Fibroblast of skin of abdomen (primary cell): ENCODE measurements at places on chromosomes 7 and 10.

- peak; percentile 13 for DNase-seq
Observed at GRCh38 chr7:83882551-83882950, 233.6 kb upstream of the SEMA3E start.

DNA sequence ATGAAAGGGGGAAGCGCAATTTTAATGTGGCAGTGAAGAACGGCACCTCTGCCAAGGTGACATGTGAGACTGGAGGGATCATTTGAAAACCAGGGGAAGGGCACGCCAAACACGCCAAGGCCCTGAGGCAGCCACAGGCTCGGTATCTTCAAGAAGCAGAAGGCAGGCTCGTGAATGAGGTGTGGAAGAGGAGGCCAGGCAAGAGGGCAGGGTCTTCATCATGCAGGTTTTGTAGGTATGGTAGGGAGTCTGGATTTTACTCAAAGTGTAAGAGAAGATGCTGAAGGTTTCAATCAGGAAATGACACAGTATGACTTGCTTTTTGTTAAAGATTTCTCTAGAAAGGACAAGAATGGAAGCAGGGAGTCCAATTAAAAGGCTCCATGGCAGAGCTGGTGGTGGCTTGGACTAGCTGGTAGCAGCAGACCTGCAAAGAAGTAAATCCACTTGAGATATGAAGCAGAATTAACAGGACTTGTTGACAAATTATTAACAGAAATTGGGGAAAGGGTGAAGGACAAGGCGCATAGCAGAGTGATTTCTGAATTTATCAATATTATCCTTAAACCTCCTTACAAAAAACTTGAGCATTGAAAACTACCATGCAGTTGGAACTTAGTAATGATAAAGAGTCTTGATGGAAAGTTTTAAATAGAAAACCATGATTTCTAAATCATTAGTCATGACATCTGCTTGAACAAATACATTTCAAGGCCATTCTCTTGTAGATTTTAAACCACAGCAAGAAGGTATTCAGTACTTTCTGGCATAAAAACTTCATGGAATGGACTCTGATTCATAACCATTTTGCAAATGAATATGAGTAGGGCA lies 70.4 kb downstream of the COA1 start:
- peak; percentile 92 for DNase-seq

GRCh38 chr7:127704211-127704610 lies 52.2 kb downstream of the SND1 start:
- no peak for DNase-seq

GRCh38 chr7:38327637-38328036 lies 54.2 kb upstream of the TARP start:
- peak; percentile 22 for DNase-seq

DNA sequence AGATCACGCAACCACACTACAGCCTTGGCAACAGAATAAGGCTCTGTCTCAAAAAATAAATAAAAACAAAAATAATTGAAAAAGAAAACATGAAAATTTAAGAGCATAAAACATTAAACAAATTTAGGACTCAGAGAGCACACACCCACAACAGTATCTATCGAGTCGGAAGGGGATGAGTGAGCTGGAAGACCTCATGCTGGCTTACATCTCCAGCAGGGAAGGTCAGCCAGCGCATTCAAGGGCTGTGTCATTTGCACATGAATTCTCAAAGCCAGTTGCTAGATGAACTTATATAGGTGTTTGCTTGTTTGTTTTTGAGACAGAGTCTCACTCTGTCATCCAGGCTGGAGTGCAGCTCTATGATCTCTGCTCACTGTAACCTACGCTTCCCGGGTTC lies 50.3 kb downstream of the SRRM3 start:
- DNase-seq = no peak

- no peak for DNase-seq
Observed at GRCh38 chr7:110095372-110096052, 995.4 kb upstream of the LRRN3 start.

GRCh38 chr10:133154996-133155778 lies 4.8 kb upstream of the KNDC1 start:
- no peak for DNase-seq

- DNase-seq = peak; percentile 48
Observed at GRCh38 chr10:110358869-110359629, 54.3 kb upstream of the SMNDC1 start.

- peak; percentile 80 for DNase-seq
Observed at GRCh38 chr10:7082967-7083366, 327.9 kb downstream of the SFMBT2 start.

DNA sequence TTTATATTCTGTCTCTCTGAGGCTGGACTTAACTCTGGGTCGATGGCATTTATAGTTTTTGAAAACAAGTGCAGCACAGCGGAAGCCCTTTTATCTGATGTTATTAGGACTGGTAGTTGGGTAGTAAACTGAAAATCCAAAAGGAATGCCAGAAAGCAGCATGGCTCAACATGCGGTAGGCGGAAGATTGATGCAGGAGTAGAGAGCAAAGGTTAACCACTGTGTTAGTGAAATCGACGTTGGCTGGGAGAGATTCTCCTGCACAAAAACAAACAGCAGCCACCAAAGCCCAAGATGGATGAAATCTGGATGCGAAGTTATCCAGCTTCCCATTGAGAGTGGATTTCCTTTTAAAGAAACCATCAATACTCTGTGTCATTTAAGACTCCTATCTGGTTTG lies 54.5 kb upstream of the EMX2 start:
- no peak for DNase-seq

GRCh38 chr10:124708246-124708779 lies 35.9 kb downstream of the FAM53B start:
- DNase-seq = no peak

DNA sequence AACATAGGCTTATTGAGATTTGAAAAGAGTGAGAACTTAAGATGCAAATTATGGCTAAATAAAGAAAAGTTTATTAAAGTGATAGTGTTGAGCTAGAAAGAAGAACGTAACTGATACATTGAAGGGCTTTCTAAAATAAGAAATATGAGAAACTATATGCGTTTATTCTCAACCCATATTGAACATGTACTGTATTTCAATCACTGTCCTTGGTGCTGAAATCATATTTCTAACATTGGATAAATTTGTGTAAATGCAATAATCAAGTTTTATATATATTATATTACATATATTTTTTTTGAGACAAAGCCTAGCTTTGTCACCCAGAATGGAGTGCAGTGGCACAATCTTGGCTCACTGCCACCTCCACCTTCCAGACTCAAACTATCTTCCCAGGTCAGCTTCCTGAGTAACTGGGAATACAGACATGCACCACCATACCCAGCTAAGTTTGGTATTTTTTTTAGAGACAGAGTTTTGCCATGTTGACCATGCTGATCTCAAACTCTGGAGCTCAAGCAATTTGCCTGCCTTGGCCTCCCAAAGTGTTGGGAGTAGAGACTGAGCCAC lies 1065.8 kb downstream of the REEP3 start:
- DNase-seq = no peak

DNA sequence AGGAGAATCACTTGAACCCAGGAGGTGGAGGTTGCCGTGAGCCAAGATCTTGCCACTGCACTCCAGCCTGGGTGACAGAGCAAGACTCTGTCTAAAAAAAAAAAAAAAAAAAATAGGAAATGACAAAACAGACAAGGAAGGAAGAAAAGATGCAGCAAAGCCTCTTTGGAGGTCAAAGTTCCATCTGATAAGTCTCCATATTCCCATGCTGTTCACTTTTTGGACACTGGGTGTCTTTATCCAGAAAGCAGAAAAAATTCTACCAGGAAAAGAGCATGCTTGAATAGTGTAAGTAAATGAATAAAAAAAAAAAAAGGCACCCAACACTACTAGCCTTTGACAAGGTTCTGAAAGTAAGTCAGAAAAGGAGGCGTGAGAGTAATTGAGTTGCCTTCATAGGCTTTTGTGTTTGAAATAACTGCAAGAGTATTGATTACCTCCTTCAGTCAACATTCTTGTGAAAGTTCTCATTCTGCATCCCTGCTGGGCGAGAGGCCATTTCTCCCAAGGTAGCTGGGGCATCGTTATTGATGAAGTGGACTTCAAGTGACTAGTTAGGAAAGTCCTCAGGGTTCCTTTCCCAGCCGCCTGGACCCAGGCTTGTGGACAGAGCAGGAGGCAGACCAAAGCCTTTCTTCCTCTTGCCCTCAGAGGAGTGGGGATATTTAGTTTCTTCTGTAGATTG lies 133.3 kb upstream of the KIF5B start:
- DNase-seq = peak; percentile 13

- DNase-seq = no peak
Observed at GRCh38 chr7:106129291-106129690, 17.2 kb upstream of the SYPL1 start.
